ENCODE measurements at places on chromosomes 4 and X.

DNA sequence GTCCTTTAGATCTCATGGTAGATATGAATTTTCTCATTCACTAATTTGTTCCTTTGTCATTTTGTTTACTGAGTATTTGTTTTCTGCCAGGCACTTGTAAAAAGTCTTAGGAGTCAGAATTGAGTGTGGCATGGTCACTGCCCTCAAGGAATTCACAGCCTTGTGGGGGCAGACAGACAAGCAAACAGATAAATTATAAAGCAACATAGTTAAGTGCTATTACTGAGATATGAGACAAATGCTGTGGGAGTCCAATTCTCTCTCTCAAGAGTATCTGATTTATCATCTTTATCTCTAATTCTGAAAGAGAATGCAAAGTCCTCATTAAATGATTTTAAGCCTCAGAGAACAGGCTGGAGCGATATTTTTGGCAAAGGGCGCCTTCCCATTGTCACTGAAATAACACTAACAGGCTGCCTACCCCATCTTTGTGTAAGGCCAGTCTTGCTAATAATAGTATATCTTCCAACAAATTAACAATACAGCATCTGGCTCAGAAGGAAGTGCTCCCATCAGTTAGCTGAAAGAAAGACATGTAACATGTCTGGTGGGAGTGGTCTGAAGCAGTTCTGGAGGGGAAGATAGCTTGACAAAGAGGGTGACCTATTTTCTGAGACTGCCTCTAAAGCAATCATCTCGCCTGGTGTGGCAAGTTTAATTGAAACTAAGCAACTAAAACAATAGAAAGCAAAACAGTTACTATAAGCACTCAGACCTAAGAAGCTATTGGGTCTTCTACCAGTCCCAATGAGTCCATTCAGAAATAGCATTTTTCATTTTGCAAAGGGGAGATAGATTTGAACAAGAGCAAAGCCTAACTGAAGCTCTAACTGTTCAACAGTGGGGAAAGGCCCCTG is 61.5 kb upstream of the AMOT start:
- DNase-seq = no peak

GRCh38 chr4:48945981-48946380 is 39.4 kb upstream of the OCIAD2 start:
- no peak for DNase-seq

DNA sequence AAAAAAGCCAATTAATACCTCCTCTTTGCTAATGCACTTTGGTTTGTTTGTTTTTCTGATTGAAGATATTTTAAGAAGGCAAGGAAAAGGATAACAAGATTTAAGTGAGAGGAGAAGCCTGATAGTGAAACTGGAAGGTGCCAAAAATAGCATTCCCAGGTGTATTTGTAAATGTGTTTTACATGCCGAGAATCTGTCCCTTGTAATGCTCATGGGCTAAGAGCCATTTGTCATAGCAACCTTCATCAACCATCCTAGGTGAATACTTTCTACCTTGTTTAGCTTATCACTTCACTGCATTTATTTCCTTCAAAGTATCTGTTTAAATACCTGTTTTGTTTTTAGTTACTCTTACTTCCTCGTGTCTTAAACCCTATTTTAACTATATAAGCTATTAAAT is 127.8 kb downstream of the KCTD8 start:
- DNase-seq = no peak

- DNase-seq = no peak
These were observed 60.8 kb downstream of the MID1IP1 start for GRCh38 chrX:38862100-38862499.

DNA sequence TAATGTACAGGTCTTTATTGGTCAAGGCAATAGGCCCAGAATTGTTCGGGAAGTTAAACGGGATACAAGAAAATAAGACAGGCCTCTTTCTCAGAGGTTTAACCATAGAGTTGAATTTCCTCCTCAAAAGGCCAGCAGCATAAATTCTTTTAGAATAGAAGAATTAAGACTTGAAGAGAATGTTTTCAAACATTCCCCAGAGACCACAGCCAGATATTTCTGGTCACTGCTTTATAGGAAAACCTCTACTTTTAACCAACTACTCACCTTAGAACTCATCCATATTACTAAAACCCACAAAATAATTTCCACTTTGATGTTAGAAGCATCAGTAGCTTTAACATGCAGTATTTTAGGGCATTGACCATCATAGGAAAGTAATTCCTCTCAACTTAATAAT is 317.9 kb downstream of the RAB28 start:
- no peak for DNase-seq

DNA sequence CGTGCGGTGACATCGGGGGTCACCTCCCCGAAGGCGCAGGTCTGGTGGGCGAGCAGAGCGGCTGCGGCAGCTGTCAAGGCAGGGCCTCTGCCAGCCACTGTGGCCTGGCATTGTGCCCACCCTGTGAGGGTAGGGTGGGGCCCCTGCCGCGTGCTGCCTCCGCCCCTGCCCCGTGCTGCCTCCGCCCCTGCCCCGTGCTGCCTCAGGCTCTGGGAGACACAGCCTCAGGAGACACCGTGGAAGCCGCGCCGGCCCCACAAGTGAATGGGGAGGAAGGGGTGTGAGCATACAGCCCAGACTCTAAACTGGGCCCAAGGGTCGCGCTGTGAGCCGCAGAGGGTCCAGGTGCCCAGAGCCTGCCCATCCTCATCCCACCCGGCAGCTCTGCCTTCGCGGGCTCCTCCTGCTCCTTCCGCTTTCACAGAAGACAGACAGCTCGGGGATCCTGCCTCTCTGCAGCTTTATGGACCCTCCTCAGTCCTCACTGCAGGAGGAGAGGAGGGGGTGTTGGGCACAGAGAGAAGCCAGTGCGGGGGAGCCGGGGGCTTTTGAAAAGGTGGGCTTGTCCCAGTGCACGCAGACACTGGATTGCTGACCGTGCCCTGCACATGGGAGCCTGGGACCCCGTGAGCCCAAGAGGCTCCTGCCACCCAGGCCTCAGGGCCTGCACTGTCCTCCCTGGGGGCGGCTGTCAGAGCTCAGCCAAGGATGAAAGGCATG is 27.4 kb downstream of the PCGF3 start:
- no peak for DNase-seq

- no peak for DNase-seq
These were observed 1.3 kb downstream of the CASP3 start for GRCh38 chr4:184648054-184648312.

- DNase-seq = no peak
These were observed 60.2 kb downstream of the SLC9A7 start for GRCh38 chrX:46698691-46699090.

- DNase-seq = no peak
These were observed 482.4 kb downstream of the C4orf33 start for GRCh38 chr4:129578336-129578735.

GRCh38 chr4:146273204-146273901 is 59.0 kb downstream of the REELD1 start:
- no peak for DNase-seq

- no peak for DNase-seq
These were observed 15.4 kb upstream of the FAM9C start for GRCh38 chrX:13059637-13060499.

- no peak for DNase-seq
These were observed 63.4 kb downstream of the DCUN1D4 start for GRCh38 chr4:51906167-51906958.

DNA sequence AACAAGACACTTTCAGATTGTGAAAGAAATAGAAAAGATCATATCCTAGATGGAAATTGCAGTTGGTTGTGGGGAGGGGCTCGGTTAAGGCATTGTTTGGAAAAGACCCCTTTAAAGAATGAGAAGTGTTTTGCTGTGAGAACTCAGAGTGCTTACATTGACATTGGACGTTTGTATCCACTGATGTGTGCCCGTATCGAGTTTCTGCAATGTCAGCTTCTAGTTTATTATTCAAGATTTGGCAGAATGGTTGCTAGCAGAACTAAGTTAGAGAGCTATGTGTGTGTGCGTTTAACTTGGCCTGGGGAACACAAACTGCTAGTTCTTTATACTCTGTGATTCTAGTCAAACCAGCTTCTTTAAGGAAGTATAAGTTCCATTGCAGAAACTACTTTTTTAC is 2702.5 kb downstream of the PCDH7 start:
- DNase-seq = no peak

- DNase-seq = no peak
These were observed 1017.6 kb upstream of the HS3ST1 start for GRCh38 chr4:12446256-12446655.

DNA sequence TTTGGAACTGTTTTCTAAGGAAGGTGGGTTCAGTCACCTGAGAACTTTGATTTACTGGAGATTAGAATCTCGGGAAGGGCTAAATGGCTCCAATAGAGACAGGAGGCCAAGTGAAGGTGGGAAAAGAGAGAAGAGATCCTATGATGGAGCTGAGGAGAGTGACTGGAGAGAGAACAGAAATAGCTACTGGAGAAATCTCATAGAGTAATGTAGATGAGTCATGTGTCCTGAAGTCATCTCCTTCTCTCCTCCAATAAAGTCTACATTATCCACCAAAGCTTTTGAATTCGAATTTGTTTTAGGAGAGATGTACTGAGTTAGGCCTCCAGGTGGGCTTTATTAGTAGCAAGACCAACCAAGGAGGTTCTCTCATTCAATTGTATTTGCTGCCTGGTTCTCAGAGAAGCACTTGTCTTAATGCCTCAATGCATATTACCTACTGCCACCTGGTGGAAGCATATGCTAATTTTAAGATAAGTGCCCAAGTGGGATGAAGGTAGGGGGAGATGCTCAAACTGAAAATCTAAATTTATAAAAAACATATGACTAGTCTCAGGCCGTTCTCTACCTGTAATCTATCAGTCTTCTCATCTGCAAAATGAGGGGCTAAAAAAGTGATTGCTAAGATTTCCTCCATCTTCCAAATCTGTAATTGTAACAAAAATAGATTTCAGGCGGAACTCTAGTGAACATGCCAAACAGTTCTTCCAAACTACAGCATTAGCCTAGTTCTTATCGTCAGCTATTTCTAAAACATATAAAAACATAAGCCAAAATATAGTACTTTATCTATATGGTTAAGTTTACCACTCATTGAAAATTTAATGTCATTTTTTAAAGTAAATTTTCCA is 24.4 kb downstream of the TXK start:
- no peak for DNase-seq

- no peak for DNase-seq
These were observed 2675.7 kb downstream of the PCDH7 start for GRCh38 chr4:33395731-33396485.

DNA sequence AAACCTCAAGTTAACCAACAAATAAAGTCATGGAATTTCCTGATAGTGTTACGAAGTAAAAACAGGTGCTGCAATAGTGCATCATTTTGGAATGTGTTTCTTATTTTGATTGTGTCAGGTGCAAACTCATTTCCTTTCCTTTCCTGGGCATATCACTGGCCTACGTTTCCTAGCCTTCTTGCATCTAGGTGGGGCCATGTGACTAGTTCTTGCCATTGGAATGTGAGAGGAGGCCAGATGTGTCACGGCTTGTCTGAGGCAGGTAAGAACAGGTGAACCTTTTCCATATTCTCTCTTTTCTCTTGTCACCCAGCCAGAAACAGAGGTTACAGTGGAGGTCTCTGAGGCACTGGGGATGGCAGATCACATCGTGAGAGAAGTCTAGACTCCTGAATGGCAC is 868.0 kb downstream of the RPA4 start:
- no peak for DNase-seq

DNA sequence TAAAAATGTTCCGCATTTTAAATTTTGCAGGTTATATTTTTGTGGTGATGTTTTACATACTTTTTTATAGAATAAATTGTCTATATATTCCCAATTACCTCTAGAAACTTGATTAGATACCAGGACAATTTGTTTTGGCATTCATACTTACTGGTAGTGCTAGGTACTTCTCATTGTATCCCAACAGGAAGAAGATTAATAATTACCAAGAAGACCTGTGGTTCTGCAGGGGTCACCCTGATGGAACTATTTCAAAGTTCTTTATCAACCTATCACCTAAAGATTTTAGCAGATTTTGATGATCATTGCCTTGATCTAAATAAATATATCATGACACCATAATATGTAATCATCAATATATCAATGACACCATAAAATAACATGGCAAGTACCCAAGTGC is 22.5 kb upstream of the FAM9A start:
- DNase-seq = no peak

Measured in activated naive CD4-positive, alpha-beta T cell treated with anti-CD3 and anti-CD28 coated beads, Interleukin-2, amount 50 U/mL, for 72 hours (primary cell).